ENCODE measurements at places on chromosomes 3 and 15.

DNA sequence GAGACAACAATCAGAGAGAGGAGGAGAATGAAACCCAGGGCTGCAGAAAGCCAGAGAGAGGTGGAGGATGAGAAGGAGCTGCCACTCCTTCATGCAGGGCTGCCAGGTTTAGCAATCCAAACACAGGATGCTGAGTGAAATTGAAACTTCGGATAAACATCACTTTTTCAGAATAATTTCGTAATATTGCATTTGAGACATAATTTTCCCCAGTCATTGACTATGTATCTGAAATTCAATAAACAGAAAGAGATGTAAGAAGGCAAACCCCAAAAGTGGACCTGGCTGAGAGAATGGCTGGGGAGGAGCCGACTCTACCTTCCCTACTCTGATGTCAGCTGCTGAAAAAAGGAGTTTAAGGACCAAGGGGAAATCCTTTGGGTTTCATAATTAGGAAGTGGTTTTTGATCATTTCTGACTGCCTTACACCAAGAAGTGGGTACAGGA lies 33.8 kb downstream of the SLC9A9 start:
- no peak for DNase-seq

DNA sequence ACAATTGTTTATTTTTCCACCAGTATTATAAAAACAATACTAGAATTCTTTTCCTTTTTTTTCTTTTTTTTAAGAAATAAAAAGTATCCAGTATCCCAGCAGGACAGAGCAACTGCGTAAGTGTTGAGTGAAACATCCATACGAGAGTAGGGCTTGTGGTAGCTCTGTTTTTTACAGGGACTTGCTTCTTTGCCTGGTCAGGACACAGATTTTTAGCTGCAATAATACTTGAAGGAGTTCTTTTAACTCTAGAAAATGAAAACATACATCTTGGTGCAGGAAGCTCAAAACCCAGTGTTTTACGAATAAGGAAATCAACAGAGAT lies 297.7 kb upstream of the NR2E3 start:
- no peak for DNase-seq

- DNase-seq: no peak
These were observed 255.0 kb downstream of the OCA2 start for GRCh38 chr15:27844018-27844666.

DNA sequence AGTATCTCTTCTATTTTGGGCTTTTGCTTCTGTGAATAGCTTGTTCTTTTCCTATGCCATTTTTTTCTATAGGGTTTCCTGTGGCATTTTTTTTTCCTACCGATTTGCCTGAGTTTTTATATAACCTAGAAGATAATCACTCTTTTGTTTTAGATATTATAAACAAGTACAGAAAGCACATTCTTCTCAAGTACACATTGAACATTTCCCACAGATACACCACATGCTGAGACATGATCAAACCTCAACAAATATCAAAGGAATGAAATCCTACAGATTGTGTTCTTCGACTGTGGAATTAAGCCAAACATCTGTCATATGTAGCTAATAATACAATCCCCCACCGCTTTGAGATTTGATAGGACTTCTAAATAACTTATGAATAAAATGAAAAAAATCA lies 9.1 kb upstream of the FEM1B start:
- DNase-seq: no peak

GRCh38 chr3:140493271-140493670 lies 184.6 kb upstream of the TRIM42 start:
- no peak for DNase-seq

GRCh38 chr3:123325766-123326256 lies 123.1 kb downstream of the ADCY5 start:
- DNase-seq: no peak

DNA sequence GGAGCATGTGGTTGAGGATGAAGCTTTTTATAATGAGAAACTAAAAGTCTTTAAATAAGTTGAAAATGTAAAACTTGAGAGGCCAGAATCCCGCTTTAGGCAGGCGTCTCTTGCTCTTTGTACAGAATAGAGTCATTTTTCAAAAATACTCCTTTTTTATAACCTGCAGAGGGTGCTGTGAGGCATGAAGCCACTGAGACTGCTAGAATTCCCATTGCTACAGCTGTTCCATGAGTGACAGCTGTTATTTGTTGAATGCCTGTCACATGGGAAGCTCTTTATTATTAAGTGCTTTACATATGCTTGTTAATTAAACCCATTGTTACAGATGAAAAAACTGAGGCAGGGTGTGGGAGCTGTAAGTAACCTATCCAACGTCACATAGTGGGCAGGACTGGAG lies 18.5 kb downstream of the MINAR1 start:
- no peak for DNase-seq

DNA sequence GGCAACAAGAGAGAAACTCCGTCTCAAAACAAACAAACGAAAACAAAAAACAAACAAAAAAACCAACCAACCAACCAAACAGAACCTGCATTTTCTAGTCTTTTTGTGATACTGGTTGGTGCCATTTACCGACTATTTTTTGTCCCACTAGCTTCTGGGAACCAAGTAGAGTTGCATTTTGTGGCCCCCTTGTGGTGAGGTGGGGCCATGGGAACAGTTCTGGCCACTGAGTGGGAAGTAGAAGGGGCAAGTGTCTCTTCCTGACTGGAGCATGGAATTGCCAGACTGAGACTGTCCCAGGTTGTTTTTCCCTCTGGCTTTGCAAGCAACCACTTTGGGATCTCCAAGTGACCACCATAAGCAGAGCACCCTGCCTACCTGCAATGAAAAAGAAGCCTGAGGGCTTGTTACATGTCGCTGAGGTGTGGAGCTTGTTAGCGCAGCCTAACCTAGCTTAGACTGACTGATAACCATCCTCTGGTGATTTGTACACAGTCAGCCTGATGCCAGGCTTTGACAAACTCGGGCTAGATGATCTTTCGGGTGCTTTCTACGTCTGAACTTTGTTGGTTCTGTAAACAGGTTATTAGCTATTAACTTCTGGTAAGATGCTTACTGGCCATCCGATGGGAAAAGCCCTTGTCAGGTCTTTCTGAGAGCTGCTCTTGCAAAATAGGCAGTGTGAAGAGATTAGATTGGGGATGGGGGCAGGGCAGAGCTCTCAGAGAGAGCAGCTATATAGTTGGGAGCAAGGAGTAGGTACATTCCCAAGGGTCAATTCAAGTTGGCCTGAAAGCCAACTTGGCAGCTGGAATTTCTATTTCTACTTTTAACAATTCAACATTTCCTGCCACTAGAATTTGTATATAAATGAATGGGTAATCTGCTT lies 172.2 kb downstream of the SSR3 start:
- peak; percentile 13 for DNase-seq

GRCh38 chr15:49379996-49380395 lies 43.0 kb upstream of the FGF7 start:
- DNase-seq: no peak

DNA sequence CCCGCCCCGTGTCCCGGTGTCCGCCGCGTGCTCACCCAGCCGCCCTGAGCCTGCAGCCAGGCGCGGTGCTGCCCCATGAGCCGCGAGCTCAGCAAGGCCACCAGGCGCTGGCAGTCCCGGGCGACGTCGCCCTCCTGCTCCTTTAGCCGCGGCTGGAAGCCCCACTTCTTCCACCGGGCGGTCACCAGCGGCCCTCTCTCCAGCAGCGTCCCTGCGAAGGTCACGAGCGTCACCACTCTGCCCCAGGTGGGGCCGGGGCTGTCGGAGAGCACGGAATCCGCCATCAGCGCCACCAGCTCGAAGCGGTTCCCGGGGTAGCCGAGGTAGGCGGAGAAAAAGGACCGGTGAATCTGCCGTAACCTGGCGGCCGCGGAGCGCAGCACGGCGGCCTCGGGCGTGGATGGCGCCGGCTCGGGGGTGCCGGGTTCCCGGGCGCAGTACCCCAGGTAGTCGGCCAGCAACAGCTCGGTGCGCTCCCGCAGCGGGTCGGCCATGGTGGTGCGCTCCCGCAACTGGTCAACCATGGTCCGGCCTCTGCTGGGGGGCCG lies 298 bp downstream of the BCL2L10 start:
- no peak for DNase-seq

- DNase-seq: no peak
These were observed 10.2 kb upstream of the TGFBR2 start for GRCh38 chr3:30596152-30596551.

DNA sequence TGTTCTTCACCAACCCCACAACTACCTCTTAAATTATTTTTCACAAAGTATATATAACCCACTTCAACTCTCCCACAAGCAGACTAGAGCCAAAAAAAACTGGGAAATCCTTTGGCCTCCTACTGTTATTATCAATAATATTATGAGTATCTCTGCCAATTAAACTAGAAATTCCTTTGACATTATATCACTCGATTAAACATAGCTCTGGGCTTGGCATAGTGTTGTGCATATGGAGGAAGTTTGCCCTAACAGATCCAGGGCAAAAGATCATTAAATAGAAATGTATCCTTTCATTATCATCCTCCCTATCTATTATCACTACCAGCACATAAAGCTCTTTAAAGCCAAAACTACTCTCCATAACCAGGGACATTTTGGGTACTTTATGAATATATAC lies 74.9 kb downstream of the OSBPL10 start:
- no peak for DNase-seq

GRCh38 chr15:74549816-74550215 lies 8.8 kb downstream of the ARID3B start:
- no peak for DNase-seq

Data from stromal cell of bone marrow (primary cell).